ENCODE measurements at places on chromosomes 5 and 9.

DNA sequence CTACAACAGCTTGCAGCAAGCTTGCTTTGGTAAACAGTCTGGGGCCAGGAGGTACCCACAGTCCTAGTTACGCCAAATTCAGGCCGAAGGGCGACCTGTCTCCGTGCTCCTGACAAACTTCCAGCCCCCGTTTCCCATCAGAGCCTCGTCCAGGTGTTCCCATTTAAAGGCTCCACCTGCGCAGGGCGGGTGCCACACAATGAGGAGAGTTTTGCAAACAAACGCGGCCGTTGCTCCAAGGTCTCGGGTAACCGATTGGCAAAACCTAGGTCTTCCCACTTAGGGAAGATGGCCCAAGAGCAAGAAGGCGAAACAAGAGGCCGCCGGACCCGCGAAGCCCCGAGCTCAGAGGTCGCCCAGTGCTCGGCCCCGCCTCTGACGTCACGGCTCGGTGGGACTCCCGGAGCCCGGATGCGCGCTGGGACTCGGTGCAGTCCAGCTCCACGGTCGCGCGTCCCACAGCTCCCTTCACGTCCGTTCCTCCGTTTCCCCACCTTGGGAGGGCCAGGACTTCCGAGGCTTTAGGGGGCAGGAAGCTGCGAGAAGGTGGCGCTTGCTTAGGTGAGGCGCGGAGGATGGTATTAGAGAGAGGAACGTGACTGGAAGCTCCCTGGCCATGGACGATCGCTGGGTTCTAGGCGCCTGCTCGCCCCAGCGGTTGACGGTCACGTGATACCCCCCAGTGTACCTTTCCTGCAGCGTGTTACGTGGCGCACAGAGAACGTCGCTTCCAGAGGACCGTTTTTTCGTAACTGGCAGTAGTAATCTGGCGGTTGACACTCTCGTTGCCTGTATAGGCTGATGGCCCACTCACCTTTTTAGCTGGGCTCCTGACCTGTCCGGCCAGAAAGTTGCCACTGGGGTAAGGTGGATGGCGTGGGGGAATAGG is 41.8 kb upstream of the KDM4C start:
- peak; percentile 71 for DNase-seq

GRCh38 chr9:74773886-74774479 is 113.7 kb downstream of the TRPM6 start:
- DNase-seq, result peak; percentile 78

DNA sequence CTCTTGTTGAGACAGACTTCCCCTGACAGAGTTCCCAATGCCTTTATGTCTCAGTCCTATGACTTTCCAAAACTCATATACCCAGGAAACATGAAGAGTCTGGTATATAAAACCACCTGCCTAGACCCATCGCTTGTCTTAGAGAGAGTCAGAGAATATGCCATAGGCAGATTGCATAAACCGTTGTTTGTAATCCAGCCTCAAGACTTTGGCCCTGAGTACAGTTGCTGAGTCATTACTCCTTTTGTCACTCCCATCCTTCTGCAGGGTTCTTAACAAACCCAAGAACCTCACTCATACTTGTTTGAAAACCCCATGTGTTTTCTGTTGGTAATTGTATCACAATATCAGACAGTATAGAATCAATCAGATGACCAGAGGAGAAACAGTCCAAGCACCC is 616.3 kb downstream of the SLCO4C1 start:
- peak; percentile 2 for DNase-seq

DNA sequence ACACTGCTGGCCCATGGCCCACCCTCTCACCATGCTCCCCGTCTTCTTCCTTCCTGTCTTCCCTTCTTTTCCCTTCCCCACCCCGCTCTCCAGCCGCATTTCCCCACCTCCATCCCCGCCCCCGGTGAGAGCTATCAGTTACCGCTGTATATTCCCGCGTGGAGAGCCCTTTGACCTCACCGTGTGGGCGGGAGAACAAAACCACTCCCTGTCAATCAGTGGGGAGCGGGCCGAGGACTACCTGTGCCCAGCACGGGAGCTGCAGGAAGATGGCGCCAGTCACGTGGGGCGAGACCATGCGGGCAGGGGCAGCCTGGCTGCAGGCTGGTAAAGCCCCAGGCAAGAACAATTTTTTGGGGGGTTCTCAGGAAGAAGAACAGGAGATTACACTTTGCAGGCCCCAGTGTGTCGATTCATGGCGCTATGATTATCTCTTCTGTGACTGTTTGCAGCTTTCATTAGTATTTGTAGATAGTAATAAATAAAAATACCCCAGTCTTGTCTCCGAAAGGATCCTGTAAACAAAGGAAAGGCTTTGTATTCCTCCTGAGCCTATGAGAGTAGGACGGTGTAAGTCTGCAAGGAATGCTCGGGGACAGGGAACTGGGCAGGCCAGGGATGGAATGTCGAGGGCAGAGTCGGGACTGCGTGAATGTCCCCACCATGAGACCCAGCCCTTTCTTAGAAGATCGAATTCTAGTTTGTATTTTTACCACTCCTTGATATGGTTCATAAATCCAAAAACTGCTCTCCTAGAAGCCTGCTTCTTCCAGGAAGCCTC is 14.8 kb upstream of the DMRT1 start:
- DNase-seq, result no peak

DNA sequence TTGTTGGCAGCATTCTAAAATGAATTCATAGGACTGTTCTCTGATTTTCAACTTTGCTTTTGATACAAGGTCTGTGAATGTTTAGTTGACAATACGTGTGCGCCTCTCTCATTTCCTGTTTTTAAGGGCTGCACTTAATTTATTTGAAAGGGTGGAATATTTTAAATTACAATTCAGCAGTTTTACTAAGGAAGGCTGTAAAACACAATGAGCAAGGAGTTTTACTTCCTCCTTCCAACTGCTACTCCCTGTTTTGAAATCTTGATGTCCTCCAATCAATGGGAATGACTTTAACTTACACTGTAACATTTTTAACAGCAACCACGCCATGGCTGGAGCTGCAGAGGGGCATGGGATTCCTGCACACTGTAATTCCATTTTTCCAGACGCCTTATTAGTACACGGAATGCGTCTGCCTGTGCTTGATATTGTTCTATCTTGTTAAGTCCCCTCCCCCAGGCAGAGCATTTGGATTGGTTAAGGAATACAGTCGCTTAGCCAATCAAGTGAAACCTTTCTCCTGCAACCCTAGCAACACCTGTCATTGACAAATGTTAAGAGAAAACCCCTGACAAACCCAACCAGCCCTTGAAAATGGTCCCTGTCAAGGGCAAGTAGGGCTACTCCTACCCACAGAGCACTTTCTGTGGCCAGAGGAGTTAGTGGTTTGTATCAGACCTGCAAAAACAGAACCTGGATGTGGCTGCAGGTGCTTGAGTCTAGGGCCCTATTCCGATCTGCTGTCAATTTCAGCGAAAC is 12.5 kb upstream of the ZSWIM6 start:
- no peak for DNase-seq

GRCh38 chr5:96870094-96871026 is 5.9 kb upstream of the ERAP2 start:
- no peak for DNase-seq

- peak; percentile 65 for DNase-seq
Measured at GRCh38 chr5:163504079-163504931, 1.1 kb upstream of the MAT2B start.

- peak; percentile 27 for DNase-seq
Measured at GRCh38 chr9:19232823-19233194, 2.3 kb downstream of the DENND4C start.

DNA sequence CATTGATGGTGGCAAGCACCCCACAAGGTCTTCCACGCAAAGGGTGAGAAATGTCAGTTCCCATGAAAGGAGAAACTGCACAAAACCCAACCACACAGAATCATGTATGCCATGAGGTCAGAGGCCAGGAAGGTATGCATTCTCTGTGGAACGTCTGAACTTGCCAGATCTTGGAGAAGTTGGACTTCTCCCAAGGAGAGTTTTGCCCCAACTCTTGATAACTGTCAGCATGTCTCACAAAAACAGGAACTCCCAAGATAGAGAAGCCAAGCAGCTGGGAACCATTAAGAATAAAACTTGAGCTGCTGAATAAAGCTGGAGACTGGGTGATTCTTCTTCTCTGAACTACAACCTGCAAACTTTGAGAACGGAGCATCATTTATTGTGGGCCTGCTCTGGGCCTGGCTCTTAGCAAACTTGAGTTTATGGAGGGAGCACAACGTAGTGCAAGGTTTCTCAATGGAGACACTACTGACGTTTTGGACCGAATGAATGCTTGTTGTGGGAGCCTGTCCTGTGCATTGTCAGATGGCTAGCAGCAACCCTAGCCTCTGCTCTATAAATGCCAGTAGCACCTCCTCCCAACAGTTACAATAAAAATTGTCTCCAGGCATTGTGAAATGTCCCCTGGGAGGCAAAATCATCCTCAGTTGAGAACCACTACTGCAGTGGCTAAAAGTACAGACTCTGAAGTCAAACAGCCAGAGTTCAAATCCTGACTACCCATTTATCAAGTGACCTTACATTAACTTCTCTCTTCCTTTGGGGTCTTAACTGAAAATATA is 193.5 kb downstream of the ACTL7B start:
- no peak for DNase-seq

GRCh38 chr5:132481596-132482211 is 8.9 kb downstream of the IRF1 start:
- no peak for DNase-seq

DNA sequence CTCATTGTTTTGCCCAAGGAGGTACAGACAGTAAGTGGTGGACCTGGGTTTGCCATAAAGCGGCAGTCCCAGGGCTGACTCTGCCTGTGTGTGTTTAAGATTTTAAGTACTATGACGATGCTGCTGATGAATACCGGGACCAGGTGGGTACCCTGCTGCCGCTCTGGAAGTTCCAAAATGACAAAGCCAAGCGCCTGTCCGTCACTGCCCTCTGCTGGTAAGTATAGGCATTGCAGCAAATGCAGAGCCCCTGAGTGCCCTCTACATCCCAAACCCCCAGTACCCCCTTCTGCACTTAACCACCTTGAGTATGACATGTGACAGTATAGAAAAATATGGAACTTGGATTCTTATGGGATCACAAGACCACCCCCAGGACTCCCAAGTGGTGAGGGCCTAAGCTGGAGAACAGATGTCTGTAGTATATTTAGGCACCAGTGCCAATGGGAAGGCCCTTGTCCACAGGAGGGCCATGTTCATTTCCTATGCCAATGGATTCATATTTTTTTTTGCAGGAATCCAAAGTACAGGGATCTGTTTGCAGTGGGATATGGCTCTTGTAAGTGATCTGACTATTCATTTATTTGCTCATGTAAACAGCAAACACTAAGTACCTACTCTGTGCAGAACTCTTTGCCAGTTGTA is 22.0 kb downstream of the ENHO start:
- peak; percentile 42 for DNase-seq

DNA sequence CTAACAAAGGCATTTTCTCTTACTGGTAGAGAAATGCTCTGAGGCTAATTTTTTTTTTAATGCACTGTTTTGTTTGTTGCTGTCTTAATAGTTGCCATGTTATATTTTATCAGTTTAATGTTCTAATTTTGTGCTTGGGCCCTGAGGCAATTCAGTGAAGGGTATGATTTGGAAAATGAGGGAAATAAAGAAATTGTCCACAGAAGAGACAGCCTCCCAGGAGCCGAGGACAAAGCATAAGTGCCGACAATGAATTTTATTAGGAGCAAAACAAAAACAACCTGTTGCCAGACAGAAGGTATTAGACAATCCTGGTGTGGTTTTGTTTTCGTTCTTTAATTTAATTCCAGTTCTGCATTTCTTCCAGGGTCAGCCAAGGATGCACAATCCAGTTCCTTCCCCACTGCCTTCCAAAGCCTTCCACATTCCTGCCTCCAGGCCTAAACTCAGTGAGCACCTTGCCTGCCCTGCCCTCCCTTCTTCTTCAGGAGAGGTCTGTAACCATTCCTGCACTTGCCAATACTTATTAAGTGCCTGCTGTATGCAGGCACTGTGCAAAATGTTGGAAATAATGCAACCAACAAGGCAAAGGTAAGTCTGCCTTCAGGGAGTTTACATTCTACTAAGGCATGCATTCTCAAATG is 4.3 kb upstream of the TCOF1 start:
- no peak for DNase-seq

DNA sequence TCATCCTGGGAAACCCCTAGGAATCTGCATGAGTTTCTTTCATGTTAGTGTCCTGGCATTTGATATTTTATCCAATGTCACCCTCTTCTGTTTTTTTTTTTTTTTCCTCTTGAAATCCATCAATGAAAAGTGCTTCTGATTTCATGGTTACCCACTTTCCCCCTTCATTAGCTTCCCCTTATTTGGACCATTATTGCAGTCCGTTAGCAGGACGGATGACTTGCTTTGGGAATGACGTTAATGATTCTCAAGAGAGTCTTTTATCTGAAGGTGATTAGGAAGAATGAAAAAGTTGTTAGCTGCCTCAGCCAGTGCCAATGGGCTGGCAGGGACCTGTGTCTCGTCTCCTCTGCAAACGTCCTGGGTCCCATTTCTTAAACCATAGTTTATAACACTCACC is 134.7 kb downstream of the SEMA6A start:
- DNase-seq, result no peak

DNA sequence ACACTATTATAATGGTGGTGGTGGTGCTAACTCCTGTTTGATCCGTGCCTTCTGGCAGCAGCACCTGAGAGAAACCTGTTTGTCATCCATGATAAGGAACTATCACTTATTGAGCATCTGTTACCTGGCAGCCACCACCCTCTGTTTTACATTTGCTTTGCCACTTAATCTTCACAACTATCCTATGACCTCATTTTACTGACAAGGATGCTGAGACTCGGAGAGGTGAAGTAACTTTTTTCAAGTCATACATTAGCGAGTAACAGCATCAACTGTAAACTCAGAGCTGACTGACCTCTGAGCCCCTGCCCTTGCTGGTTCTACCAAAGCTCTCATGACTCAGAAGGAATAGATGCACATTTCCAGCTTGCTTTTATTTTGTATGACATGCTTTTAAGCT is 81.1 kb downstream of the EGFLAM start:
- no peak for DNase-seq

- peak; percentile 84 for DNase-seq
Measured at GRCh38 chr5:154372661-154373060, 73.1 kb upstream of the SAP30L start.

- DNase-seq, result no peak
Measured at GRCh38 chr9:121584421-121584820, 67.0 kb upstream of the DAB2IP start.

GRCh38 chr9:18023332-18023731 is 444.5 kb downstream of the SH3GL2 start:
- DNase-seq, result no peak

- no peak for DNase-seq
Measured at GRCh38 chr9:137227853-137228505, 677 bp downstream of the RNF224 start.

DNA sequence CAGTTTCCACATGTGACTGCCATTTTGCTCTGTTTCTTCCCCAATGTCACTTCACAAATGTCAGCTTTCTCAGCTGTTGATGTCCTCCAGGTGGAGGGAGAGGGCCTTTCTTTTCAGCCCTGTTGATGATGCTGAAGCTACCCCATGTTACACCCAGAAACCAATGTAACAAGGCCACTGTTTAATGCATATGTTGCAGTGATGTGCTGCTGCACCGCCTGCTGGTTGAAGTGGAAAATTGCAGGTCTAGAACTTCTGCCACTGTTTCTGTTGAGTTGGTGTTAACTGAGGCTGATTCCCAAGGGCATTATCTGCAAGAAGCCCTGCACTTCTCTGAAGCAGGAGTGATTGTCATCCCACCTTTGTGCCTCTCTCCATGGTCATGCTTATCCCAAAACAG is 428.4 kb downstream of the KDM4C start:
- DNase-seq, result peak; percentile 75
